ENCODE measurements at places on chromosomes 12 and 14. TPM values are rescaled to one million over a fixed set of nuclear protein-coding genes. Genes with fewer than 3 reads are reported as not detected.

Gene SPX
- 0.29 TPM for total RNA-seq

Gene ALG10
- total RNA-seq = 11.0 TPM

GRCh38 chr12:65997056-65997455, 133.5 kb downstream of the LLPH start:
- DNase-seq = no peak

DNA sequence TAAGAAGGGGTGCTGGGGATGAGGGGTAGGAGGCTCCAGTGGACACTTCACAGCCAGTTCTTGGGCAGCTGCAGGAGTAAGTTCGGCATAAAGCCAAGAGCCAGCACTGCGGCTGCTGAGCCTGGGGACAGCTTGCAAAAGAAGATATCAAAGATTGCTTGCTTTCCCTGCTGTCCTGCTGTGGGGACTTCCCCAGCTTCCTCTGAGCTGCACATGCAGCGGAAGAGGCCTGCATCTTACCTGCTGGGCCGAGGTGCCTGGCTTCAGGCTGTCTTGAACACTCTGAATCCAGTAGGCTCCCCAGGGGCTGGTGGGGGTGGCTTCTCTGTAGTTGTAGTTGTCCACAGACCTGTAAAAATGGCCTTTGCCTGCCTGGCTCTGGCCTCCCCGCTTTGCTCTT, 1.3 kb downstream of the CHGA start:
- peak; percentile 51 for DNase-seq
